NCI-H1092 treated with DMSO at 0.1 percent for 48 hours (cell line): ENCODE measurements at places on chromosomes 3 and 15.

- no peak for DNase-seq
Observed at GRCh38 chr3:122572940-122573412, 4.5 kb upstream of the PARP15 start.

- no peak for DNase-seq
Observed at GRCh38 chr3:190192739-190193138, 72.0 kb upstream of the P3H2 start.

- DNase-seq: no peak
Observed at GRCh38 chr3:134904241-134904771, 109.2 kb downstream of the EPHB1 start.

DNA sequence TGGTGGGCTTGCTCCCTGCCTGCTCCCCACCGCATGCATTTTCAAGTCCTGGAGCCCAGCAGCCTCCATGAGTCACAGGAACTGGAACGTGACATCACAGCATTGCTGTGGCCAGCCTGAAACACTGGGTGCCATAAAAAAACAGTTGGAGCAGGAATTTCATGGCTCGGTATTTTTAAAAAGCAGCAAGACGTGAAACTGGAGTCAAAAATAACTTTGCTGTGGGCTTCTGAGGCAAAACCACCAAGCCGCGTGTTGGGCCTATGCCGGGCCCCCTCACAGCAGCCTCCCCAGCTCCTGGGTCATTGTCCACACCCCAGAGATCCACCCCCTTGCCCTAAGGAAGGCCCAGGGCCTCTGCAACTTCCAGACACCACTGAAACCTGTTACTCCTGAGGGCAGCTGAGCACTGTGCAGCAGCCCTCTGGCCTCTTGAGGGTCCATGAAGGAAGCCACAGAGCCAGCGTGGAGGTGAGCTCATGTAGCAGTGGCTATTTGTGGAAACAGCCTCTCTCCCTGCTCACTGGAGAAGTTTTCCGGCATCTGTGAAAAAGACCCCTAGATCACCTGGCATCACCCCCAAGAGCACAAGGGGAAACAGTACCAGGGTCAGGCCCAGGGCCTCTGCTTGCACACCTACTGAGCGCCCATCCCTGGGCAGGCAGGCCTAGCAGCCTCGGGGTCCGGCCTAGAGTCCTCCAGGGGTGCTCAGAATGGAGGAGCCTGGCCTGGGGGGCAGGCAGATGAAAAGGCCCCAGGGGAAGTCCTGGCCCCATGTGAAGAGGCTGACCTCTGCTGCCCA lies 34.0 kb upstream of the DUSP7 start:
- no peak for DNase-seq

DNA sequence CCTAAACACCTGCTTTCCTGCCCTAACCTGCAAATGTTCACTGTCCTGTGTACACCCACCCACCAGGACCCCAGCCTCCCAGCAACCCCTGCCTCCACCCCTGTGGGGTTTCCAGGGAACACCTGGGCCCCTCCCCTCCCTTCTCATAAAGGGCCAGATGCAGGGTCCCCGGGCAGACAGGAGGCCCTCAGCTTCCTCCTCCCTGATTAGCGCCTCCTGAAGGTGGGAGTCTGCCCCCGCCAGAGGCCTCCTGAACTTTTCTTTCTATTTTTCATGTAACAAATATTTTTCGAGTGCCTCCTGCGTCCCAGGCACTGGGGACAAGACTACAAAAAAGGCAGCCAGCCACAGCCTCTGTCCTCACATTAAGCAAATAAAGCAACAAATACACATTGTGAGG lies 135.4 kb upstream of the LINGO1 start:
- no peak for DNase-seq

DNA sequence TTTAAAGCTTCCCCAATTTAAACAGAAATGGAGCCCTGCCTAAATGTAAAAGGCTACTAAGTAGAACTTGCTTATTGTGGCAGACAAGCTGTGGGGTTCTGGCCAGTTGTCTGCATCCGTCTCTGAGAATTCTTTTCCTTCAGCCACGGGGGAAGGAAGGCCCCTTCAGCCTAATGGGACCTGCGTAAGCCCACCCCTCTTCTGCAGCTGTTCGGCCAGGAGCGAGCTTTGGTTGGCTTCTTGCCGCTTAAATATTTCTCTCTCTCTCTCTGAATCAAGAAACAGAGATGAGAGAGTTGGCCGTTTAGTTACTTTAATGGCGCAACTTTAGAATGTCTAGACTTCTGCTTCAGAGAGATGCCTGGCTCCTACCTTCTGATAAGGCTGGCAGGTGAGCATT lies 151.7 kb upstream of the PROK2 start:
- DNase-seq: no peak

- no peak for DNase-seq
Observed at GRCh38 chr3:190762801-190763200, 99.7 kb downstream of the GMNC start.

GRCh38 chr3:127668906-127669305 lies 3.8 kb upstream of the ABTB1 start:
- no peak for DNase-seq
